ENCODE measurements at places on chromosomes 13 and 19.

- DNase-seq: no peak
These were observed 619.3 kb downstream of the GPC5 start for GRCh38 chr13:92017737-92018136.

DNA sequence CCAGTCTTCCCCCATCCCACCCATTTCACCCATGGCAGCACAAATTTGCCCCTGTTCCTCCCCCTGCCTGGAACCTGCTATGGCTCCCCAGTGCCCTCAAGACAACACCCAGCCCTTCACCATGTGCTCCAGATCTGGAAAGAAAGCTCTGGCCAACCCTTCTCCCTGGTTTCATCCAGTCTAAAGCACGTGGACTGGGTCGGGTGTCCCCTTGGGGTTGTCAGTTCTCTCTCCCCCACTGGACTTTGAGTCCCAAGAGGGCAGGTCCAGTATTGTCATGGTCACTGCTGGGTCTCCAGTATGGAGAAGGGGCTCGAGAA is 19.6 kb upstream of the PNMA8B start:
- no peak for DNase-seq

- DNase-seq: no peak
These were observed 4.3 kb downstream of the RGCC start for GRCh38 chr13:41461527-41462139.

- DNase-seq: no peak
These were observed 136.5 kb upstream of the GPR12 start for GRCh38 chr13:26896986-26897668.

- no peak for DNase-seq
These were observed 354.9 kb downstream of the FOXO1 start for GRCh38 chr13:40311356-40312101.

- DNase-seq: no peak
These were observed 9.7 kb upstream of the ARHGAP45 start for GRCh38 chr19:1057176-1057855.

- DNase-seq: no peak
These were observed 11.4 kb upstream of the KRTDAP start for GRCh38 chr19:35501684-35502083.

- no peak for DNase-seq
These were observed 1189.9 kb downstream of the UQCRFS1 start for GRCh38 chr19:28023064-28023463.

GRCh38 chr13:99988529-99989275 is 7.1 kb downstream of the ZIC2 start:
- DNase-seq: no peak

DNA sequence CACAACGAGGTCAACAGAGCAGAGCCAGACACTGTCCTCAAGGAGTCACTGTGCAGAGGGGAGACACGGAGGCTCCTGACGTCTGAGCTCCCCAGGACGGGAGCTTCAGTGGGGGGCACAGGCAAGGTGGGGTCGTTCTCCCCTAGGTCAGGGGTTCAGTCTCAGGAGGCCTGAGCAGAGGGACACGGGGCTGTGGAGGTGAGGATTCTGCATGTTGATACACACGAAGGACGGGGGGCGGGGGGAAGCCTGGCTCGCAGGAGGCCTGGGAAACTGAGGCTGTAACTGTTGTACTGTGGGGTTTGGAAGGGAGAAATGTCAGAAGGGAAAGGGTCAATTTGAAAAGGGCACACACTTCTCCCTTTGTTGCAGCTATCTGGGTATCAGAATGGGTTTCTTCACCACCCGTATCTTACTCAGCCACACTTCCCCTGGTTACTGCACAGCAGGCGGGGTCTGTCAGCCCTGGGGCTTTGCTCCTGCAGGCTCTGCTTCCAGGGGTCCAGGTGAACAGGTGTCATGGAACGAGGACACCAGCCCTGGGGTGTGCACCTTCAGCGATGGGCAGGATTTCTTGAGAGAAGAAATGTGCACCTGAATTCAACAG is 748 bp upstream of the SIGLEC8 start:
- no peak for DNase-seq

DNA sequence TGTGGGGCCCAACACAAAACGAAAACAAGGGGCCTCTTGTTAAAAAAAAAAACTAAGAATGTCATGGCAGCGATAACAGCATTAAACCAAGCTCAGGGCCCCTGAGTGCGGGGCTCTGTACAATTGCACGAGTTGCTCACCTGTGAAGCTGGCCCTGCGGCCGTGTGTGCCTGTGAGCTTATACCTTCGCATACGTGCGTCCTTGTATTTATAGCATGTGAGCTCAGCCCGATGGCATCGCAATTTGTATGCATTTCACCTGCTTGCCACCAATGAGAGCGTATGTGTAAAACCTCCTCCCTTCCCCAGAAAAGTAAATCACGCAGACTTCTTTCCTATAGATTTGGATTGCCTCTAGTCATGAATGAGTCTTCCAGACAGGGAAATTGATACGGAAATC is 17.1 kb downstream of the HNRNPM start:
- no peak for DNase-seq

GRCh38 chr13:32645854-32646253 is 59.6 kb downstream of the PDS5B start:
- no peak for DNase-seq

GRCh38 chr19:43469160-43469480 is 3.7 kb upstream of the LYPD3 start:
- no peak for DNase-seq

- no peak for DNase-seq
These were observed at the start of gene C2CD4C for GRCh38 chr19:408902-409515. TSS of gene C2CD4C (minus strand) at chr19:409147. CDS start at chr19:408361, 786 bp downstream.

GRCh38 chr19:38267761-38268483 is 3.5 kb downstream of the SPINT2 start:
- DNase-seq: no peak

DNA sequence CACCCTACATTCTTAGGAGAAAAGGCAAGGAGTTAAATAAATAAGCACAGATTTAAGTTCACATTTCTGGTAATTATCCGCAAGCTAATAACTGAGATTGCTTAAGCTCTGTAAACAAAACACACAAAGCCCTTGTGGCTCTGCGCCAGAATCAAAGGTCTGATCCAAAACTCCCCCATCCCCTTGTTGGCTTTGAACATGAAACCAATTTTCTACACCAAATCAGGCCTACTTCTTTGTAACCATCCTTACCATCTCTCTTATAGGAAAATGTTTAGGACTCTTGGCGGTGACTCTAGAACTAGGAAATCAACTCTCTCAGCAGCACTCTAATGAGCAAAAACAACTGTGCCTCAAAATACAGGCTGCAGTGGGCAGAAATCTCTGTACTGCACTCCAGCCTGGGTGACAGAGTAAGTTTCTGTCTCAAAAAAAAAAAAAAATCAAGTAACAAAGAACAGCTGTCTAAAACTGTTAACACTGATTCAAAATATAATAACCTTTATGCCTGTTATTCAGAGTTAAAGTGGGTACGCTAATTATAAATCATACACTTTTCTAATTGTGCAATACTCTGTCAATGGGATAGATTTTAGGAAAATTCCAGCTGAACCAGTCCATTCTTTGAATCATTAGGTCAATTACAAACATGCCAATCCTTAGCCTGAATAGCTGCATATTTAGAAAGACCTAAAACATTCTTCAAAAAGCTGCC is 25.8 kb downstream of the ABCC4 start:
- no peak for DNase-seq

DNA sequence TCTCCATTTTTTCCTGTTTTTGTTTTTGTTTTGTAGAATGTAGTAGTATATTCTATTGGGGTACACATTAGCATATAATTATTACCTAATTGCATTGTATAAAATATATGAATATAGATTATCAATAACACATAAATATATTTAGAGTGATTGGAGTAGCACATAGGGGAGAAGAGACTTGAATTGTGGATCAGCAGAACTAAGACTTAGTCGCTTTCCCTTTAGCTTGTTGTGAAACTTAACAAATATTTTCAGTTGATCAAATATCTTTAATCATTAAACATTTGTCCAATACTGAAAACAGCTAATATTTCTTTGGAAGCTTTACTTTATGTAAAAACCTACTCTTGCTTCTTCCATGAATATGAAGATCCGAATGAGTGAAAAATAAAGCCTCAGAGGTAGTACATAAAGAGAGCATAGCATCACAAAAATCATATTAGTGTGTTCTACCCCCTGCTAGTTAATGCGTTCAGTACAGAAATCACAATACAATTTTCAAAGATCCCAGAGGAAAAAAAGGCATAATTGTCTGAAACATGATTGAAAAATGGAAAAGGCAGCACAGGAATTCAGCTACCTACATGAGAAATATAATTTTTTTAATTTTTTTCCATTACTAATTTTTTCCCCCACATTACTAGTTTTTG is 1348.0 kb upstream of the PRR20A start:
- no peak for DNase-seq

- DNase-seq: no peak
These were observed 64.9 kb downstream of the GADD45B start for GRCh38 chr19:2540646-2541454.

All from stimulated activated CD8-positive, alpha-beta memory T cell treated with anti-CD3 and anti-CD28 coated beads, Interleukin-2, amount 100 ng/mL, for 1 hour (primary cell).